Cardiac fibroblast (primary cell): ENCODE measurements at places on chromosomes 2 and 18.

GRCh38 chr2:219049282-219049681, 8.0 kb upstream of the CFAP65 start:
- DNase-seq: no peak

DNA sequence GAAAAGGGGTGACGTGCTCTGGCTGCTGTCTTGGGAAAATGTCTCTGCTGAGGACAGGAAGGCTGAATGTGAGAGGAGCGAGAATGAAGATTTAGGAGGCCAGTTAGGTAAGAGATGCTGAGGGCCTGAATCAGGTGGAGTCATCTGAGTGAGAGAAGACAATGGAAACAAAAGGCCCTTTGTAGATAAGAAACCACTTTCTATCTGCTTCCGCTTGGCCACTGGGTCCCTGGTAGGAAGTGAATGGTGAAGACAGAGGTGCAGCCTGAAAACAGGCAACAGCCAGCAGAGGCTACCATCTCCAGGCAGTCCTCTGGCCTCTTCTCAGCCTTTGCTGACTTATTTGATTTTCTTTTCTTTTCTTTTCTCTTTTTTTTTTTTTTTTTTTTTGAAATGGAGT, 374.0 kb upstream of the SLC14A2 start:
- DNase-seq: no peak

DNA sequence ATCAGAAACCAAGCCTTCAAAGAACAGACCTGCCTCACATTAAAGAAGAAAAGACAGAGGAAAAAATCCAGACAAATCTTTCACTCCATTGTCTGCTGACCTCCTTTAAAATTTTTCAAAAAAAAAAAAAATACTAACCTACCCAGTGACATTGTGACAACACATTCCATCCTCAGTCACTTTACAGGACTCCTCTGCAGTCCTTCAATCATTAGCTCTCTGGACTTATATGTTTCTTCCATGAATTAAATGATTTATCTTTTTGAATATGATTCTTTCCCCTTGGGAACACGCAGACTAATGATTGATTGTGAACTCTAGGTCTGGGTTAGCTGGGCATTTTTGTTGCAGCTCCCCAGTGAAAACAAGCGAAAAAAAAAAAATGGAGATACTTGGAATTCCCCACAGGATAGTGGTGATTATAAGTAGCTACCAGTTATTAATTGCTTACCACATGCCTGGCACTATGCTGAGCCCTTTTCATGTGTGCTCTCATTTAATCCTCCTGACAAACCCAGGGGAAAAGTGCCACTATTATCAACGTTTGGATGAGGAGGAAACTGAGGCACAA, 261.3 kb upstream of the NCKAP5 start:
- no peak for DNase-seq

- no peak for DNase-seq
Measured at GRCh38 chr2:63598981-63599380, 10.2 kb downstream of the MDH1 start.

DNA sequence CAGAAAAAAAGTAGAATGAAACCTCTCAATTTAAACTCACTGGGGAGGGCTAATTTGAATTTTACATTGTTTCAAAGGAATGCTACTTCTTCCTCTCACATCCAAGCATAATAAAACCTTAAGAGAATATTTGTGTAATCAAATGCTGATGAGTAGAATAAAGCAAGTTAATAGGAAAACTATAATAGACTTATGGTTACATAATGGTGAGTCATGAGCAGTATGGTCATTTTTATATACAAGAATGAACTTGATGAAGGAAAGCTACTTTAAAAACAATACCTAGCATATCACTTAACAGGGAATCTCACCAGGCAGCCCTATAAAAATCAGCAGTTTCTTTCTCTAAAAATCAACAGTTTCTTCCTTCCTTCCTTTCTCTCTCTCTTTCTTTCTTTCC, 80.3 kb downstream of the VSNL1 start:
- DNase-seq: peak; percentile 67

- DNase-seq: no peak
Measured at GRCh38 chr2:189375842-189376241, 65.4 kb upstream of the WDR75 start.

DNA sequence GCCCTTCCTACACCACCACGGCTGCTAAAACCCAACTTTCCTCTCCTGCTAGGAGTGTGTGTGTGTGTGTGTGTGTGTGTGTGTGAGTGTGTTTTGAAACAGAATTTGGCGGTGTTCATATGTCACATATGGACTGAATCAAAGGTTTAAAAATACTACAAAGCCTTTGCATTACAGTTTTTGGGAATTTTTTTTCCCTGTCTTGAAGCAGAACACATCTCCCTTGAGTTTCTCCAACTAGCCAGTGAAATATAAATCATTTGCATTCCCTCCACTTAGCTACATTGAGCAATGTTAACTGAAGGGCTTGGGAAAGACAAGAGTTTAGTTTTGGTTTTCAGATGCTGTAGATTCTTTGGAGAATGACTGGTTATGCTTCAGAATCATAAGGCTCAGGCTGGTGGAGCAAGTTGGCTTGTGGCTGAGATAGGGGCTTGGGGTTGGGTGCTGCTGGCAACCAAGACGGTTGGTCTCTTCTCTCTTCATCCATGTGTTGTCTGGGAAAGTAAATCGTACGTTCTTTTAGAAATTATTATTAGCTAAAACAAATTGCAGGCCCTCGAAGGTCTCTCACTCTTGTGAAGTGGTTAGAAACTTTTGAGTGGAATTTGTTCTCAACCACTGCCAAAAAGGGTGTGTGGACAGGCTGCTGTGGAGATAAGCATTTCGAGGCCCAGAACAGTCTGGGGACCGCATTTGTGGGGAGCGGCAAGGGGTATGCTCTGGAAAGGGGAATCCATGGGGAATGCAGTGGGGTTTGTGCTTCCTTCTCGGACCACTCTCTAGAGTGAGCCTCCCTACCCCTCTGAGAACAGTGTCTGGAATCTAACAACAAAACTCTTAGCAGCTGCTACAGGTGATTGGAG, 1.4 kb downstream of the NRP2 start:
- peak; percentile 78 for DNase-seq

GRCh38 chr2:101473911-101474701, 806 bp downstream of the RFX8 start:
- DNase-seq: peak; percentile 63

DNA sequence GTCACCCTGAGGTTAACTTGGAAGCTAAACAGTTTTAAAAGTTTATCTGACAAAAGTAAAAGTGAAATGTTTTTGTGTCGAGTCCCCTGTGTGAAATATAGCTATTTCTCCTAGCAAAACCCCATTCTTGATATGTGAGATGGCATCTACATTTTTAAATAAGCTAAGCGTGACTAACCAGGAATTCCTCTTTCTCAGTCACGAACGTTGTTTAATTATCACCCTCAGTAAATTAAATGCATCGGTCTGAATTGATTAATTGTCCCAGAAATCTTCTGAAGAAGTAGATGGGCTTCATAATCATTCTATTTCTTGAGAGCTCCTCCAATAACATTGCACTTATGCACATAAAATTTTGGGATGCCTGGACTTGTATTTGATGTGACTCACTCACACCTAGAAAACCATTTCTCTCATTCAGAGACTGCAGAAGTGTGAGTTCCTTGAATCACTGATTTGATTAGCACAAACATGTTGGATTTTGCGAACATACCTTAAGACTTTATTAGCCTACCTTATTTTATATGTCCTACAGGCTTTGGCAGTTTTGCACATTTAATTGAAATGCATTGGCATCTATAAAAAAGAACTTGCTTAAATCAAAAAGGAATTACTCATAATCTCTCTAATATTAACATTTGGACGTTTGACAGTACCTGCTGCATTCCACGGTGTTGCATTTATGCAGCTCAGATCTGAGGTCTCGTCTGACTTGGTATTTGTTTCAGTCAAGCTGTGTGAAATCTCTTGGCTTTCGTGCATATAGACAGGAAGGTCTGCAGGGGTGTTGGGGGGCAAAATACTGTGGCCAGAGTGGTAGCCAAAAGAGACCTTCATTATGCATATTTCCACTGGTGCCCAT, 475.2 kb downstream of the EPHA4 start:
- no peak for DNase-seq

DNA sequence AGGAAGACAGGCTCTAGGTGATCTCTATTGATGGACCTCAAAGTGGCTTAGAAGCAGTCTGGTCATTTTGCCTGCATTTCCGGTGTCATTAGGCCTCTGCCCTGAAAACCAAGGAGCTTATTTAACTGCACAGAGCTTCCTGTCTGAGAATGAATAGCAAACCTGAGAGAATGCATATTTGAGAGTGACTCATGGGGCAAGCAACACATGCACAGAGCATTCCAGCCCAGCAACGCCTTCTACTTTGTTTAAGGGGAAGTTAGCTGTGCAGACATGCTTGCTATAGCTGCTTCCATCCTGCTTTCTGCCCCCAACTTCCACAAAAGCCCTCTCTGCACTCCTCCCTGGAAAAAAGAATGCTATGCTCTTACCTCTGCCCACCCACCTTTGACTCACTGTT, 232.8 kb downstream of the GRB14 start:
- DNase-seq: peak; percentile 81

DNA sequence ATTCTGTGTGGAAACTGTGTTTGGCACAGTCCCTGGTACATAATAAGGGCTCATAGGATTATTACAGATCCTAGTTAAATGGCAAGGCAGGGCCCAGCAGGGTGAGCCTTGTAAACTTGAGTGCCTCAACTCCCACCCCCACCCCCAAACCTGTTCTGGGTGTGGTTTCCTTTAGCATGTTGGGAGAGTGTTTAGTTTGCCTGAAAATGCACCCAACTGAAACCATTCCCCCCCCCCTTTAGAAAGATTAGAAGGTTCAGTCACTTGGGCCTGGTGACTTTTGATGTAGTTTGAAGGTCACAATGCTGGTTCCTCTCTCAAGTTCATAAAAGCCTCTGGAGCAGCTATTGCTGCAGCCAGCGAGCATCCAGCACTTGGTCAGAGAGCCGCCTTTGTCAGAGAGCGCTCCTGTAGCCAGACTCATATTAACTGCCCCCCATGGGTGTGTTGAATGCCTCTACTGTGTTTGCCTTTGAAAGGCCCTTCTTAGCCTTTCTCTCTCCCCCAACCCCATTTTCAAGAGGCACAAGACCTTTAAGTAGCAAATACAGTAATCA, 113.7 kb downstream of the SPTBN1 start:
- DNase-seq: no peak

DNA sequence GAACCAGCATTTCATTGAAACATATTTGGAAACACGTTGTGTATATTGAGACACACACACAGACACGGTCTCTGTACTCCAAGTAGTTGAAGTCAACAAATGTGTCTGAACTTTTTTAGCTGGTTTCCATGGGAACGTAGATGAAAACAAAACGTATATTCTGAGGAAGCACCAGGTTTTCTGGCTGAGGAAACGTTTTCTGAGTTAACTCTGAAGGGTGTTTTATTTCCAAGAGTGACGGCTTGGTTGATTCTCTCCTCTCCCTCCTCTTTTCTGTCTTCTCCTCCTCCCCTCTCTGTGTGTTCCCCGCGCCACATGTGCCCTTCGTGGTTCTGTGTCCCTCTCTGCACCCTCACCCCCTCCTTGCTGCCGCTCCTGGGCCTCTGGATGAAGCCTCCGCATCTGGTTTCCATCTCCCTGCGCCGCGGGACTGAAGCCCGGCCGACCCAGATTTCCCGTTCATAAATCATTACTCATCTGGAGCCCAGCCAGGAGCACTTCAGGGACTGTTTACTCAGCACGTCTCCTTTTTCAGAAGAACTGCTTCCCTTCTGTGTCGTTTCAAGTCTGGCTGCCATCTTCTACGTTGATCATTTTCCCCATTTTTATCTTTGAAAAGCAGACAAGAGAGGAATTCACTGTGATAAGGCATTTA, 122.7 kb downstream of the COL6A3 start:
- peak; percentile 100 for DNase-seq

GRCh38 chr2:202450785-202451184, 74.7 kb downstream of the BMPR2 start:
- no peak for DNase-seq

GRCh38 chr2:186607660-186608324, 17.9 kb downstream of the ITGAV start:
- no peak for DNase-seq

GRCh38 chr2:215839816-215840215, 173.5 kb downstream of the MREG start:
- DNase-seq: no peak

- peak; percentile 36 for DNase-seq
Measured at GRCh38 chr2:106991866-106992265, 105.9 kb upstream of the ST6GAL2 start.

DNA sequence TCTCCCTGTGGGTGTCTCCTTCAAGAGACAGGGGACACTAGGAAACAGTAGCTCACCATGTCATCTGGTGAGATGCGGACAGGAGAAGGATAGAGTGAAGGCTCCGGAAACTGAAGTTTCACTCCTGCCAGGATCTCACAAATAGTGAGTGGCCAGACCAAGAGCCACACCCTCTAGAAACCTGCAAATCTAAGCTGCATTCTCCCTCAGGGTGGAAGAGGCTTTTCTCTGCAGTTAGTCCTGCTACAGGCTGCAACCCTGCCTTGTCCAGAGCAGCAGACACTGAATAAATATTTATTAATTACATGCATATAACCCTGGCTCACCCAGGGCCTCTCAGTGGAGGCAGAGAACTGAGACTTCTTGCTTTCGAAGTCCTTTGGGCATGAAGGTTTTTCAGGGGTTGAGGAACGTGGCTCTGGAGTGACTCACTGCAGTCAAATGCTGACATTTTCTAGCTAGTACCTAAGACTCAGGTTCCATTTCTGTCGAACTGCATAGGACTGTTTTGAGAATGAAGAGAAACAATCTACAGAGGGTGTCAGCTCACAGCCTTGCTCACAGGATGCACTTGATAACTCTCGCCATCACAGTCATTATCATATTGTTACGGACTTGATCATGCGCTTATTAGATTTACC, 87.3 kb downstream of the ACTR2 start:
- DNase-seq: no peak

DNA sequence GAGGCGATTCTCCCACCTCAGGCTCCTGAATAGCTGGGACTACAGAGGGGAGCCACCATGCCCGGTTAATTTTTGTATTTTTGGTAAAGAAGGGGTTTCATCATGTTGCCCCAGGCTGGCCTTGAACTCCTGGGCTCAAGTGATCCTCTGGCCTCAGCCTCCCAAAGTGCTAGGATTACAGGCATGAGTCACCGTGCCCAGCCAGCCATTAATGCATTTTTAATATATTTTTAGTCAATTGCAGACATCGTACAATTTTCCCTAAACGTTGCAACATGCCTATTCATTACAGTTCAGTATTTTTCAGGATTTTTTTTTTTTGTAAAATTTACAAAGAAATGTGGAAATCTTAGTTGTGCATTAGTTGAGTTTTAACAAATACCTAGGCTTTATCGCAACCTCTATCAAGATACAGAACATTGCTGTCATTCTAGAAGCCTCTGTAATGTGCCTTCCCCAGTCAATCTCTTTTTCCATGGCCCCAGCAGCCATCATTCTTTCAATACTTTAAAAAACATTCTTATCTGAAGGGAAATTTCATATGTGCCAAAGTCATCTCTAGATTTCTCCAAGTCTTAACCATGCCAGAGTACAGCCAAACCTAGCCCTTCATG, 14.7 kb downstream of the NABP1 start:
- peak; percentile 32 for DNase-seq
